ENCODE measurements at places on chromosomes 3 and 15.

DNA sequence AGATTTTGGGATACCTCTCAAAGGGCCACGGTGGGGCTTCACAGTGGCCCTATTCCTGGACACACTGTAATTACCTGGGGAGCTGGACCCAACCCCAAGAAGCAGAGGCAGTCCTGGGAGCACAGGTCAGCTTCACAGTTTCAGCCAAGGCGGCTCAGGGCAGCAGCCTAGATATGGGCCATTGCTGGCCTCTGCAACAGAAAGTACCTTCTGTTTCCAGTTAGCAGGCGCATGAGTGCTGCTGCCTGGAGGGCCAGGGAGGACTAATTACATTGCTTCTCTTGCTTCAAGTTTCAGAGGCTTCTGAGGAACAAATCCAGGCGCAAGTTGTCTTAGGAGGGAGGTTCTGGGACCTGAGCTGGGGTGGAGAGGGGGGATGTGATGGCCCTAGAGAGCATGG is 13.5 kb upstream of the DUSP7 start:
- no peak for DNase-seq

DNA sequence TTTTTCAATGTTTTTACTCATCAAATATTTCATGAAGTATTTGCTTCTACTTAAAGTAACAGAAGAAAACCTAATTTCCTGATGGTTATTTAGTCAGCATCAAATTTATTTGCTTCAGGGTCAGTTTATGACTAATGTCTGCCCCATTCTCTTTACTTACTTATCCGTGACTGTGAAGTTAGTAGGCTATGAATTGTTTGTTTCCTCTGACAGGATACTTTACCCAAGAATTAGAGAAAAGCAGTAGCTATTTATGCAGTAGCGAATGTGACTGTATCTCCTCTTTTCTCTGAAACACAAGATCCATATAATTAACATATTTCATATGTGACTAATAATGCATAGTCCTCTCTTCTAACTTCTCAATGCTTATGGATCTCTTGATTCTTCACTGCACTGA is 329.9 kb upstream of the ROBO1 start:
- DNase-seq, result no peak

GRCh38 chr3:39671116-39671515 is 138.3 kb upstream of the MYRIP start:
- no peak for DNase-seq

DNA sequence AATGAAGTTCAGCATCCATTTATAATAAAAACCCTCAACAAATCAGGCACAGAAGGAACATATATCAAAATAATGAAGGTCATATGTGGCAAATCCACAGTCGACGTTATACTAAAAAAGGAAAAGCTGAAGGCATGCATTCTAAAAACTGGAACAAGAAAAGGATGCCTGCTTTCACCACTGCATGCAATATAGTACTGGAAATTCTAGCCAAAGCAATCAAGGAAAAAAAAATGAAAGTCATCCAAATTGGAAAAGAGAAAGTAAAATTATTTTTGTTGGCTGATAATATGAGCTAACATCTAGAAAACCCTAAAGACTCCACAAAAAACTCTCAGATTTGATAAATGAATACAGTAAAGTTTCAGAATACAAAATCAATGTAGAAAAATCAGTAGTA is 1123.2 kb downstream of the TBL1XR1 start:
- DNase-seq, result no peak

GRCh38 chr3:128054367-128054766 is 2.1 kb downstream of the SEC61A1 start:
- no peak for DNase-seq
